HCT116 (cell line): ENCODE measurements at places on chromosomes 1 and 21.

- DNase-seq = peak; percentile 21
Measured at GRCh38 chr1:222288053-222288452, 259.9 kb downstream of the HHIPL2 start.

DNA sequence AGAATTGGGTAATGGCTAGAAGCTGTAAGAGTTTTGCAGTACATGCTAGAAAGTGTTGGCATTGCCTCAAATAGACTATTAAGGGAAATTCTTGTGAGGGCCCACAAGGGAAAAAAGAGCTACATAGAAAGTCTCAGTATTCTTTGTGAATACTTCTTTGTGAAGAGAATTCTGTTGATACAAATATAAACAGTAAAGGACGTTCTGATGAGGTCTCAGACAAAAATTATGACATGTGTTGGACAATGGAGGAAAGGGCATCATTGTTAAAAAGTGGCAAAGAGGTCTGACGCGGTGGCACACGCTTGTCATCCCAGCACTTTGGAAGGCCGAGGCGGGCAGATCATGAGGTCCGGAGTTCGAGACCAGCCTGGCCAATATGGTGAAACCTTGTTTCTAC lies 458.9 kb downstream of the NCAM2 start:
- DNase-seq = no peak

- DNase-seq = no peak
Measured at GRCh38 chr1:118744420-118744819, 243.7 kb downstream of the TBX15 start.

DNA sequence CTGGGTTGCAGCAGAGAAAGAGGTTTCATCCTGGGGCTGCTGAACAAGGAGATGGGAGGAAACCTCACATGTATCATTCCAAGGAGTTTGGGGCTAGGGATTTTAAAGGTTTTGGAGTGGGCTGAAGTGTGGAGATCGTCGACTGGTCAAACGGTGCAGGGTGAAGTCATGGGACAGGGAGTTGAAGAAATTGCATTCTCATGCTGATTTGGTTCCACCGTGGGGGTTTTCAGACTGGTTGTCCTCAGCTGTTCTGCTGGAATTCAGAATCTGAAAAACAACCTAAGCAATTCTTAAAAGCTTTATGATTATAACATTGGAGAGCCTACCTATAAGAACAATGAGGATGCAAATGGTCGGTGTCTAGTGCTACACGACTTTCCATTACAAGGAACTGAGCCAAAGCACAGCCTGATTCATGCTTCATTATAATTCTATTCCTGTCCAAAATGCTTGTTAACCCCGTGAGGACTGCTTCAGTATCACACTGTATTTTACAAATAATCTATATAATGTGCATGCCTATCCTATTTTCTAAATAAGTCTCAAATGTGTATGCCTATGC lies 242.7 kb downstream of the TM2D1 start:
- DNase-seq = no peak

DNA sequence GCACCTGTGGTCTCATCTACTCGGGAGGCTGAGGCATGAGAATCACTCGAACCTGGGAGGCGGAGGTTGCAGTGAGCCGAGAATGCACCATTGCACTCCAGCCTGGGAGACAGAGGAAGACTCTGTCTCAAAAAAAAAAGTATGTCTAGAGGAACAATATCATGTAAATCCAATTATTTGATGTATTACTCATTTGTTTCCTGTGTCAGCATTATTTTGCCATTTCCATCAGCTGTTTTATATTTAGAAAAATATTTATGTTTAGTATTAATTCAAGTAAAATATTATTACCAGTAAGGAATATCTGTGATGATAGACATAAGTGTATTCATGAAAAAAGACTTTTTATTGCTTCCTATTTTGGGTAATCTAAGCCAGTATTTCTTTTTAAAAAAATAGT lies 13.0 kb downstream of the TDRKH start:
- DNase-seq = no peak

GRCh38 chr1:244709076-244709475 lies 56.1 kb downstream of the DESI2 start:
- DNase-seq = no peak

DNA sequence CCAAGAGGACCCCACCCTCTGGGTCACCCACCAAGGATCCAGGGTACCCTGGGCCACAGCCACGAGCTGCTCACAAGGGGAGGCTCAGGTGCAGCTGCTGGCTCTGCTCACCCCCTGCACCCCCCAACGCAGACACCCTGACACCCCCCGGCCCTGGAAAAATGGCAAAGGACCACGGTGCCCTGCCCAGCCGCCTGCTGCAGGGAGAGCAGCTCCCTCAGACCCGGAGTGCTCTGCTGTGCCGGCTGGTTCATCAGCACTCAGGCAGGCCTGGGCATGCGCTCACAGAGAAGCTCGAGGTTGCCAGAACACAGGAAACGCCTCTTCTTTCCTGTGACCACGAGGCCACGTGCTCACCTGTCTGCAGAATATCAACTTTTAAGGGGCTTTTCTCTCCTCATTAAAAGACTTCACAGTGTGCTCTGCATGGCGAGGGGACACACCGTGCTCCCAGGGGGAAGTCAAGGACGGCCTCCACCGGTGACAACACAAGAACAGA lies 4.3 kb upstream of the C1QTNF12 start:
- no peak for DNase-seq
